ENCODE measurements at places on chromosomes 7 and 10.

DNA sequence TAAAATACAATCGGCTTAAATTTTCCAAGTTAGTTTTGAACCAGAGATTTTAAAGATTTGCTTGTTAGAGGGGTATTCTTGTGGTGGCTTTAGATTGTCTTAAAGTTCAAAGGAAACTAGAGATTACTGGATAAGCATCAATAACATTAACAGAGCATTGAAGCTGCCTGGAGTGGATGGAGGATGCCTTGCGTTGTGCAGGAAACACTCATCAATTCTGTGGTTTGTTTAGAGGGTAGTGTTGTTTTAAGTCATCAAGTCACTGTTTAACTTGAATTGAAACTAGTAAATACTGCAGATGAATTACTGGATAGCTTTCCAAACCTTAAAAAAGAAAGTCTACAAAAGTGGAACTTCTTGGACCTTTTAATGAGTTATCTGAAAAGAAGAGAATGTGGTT is 218.6 kb downstream of the CELF2 start:
- peak; percentile 57 for DNase-seq

DNA sequence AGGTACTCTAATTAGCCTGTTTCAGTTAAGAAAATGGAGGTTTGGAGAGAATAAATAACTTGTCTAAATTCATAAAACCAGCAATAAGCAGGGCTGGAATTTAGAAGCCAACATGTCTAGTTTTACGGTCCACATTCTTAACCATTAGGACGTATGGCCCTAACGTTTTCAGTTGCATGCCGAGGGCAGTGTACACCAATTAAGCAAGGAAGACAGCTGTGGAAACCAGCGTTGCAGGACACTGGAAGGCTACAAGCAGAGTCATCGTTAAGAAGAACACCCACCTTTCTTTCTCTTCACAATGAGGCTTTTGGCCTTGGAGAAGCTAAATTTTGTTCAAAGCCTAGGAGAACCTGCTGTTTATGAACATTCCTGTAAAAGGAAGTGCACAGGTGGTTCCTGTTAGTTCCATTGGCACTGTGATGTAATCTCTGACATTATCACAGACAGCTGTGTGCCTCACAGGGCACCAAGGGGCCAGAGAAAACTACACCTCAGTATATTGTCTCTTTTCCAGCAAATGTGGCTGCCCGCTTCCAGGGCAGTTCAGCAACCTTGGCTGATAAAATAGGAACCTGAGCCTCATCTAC is 21.0 kb downstream of the MPP7 start:
- DNase-seq: no peak

DNA sequence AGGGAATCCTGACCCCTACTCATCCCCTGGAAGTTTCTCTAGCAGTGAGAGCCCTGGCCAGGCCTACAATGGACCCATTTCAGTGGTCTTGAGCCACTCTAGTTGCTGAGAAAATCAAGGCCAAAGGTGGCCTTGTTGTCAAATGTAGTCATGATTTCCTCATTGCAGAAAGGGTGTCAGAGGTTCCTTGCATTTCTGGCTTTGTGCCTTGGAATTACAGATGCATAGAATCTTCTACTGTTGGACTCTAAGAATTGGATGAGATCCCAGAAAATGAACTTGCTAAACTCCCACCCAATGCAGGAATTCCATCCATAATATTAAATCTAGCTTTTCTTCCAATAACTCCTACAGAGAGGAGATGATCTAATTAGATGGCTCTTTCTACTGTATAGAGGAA is 12.2 kb downstream of the CPA2 start:
- no peak for DNase-seq

DNA sequence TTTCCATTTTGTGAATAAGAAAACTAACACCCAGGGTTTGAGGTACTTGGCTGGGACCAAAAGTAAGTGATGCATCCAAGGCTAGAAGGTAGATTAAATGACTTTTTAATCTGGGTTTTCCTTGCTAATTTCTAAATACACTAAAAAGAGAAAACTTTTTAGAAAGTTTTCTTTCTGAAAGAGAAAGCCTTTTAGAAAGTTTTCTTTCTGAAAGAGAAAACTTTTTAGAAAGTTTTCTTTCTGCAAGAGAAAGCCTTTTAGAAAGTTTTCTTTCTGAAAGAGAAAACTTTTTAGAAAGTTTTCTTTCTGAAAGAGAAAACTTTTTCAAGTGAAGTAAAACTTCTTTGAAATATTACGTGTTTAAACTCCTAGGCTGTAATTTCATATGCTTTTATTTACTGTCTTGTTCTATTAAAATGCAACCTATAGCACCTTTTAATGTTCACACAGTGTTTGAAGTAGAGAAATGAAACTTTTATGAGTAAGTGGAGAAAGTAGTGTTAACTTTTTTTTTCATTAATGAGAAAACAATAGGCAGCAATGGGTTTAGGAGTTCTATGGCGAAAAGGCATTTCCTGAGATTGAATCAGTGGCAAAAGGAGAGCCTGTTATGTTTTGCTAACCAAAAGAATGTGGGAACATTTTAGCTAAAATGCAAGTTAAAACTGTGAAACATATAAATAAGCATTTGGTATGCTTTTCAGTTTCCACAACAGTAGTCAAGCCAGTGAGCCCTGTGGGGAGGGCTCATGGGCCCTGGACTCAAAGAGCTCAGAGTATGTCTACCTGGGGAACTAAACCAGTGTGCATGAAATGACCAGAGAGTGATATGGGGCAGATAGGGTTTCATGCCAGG is 103.7 kb downstream of the RBM20 start:
- no peak for DNase-seq

DNA sequence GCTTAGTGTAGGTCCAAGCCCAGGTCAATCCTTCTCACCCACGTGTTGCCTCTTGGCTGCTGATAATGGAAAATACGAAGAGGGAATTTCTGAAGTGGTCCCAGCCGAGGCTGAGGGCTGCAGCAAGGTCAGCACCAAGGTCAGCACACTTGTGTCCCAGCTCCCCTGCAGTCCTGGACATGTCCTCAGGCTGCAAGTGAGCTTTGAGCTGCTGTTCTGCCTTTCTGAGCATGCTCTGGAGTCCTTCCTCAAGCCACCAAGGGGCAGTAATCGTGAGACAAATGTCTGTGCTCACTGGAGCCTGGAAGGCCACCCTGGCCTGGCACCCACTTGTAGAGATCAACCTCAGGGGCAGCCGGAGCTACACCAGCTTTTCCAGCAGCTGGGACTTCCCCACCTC is 28.3 kb downstream of the DRGX start:
- no peak for DNase-seq

DNA sequence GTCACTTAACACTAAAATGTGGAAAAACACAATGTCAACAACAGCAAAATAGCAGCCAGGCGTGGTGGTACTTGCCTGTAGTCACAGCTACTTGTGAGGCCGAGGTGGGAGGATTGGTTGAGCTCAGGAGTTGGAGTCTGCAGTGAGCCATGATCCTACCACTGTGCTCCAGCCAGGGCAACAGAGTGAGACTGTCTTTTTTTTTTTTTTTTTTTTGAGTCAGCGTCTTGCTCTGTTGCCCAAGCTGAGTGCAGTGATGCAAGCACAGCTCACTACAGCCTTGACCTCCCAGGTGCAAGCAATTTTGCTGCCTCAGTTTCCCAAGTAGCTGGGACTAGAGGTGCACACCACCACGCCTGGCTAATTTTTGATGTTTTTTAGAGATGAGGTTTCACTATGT is 6.1 kb downstream of the KCTD7 start:
- DNase-seq: no peak

GRCh38 chr7:44285561-44285960 is 39.8 kb downstream of the CAMK2B start:
- no peak for DNase-seq

DNA sequence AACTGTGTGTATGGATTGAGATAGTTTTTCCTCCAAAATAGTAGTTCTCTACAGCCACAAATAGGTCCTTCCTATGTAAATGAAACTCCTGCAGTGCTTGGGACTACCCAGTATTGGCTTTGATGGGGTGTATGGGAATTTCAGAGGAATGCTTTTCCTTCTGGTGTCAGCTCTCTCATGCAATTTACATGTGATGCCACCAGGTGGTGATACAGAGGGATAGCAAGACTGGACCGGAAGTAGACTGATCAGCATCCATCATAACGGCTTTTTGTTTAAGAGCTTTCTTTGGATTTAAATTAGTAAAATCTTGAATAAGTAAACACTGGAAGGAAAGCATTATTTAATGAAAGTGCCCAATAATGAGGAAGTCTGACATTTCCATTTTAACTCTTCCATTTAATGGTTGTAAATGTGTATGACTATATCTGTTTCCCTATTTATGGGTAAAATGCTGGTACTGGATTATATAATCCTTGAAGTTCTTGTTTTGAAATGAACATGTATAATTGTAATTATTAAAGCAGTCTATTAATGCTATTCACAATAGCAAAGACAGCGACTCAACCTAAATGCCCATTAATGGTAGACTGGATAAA is 22.7 kb downstream of the DYNC1I1 start:
- DNase-seq: peak; percentile 9

DNA sequence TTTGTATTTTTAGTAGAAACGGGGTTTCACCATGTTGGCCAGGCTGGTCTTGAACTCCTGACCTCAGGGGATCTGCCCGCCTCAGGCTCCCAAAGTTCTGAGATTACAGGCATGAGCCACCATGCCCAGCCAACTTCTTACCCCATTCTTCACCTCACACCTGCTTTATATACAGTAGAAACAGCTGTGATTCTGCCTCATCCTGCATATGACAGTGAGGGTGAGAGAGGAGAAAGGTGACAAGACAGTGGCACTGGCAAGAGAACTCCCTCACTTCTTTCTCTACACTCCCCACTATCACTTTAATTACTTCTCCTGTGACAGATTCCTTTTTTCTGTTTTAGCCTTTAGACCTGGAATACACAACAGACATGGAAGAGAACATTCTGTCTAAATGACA is 61.8 kb upstream of the CAPZA2 start:
- DNase-seq: no peak

All from activated CD4-positive, alpha-beta T cell treated with anti-CD3 and anti-CD28 coated beads for 36 hours (primary cell).